Esophagus squamous epithelium (tissue), 5 donors: ENCODE measurements at places on chromosomes 12 and 14.

GRCh38 chr14:59629444-59630287 is 53.1 kb upstream of the CCDC175 start:
- H3K36me3 ChIP-seq: no peaks in the 10 kb centered on the region
- DNase-seq: no peak
- no peaks in the 10 kb centered on the region for H3K4me1 ChIP-seq

DNA sequence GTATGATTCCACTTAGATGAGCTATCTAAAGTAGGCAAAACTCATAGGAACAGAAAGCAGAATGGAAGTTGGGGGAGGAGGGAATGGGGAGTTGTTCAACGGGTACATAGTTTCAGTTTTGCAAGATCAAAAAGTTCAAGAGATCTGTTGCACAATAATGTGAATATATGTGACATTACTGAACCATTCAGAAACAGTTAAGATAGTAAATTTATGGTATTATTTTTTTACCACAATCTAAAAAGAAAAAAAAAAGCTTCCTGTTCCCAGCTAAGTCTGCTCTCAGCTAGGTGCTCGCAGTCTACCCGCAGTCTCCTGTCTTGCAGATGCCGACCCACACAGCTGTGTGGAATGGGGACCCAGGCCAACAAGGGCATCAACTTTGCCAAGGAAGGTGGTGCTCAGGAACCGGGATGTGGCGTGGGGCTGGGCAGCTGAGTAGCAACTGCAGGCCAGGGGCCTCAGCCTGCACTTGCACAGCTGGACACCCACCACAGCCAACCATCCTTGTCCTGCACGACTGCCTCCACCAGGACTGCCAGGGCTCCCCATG is 15.3 kb upstream of the ANO6 start:
- DNase-seq: no peak
- no peak overlapping the region for H3K27ac ChIP-seq
- no peak overlapping the region for H3K4me3 ChIP-seq
- H3K36me3 ChIP-seq: no peaks in the 10 kb centered on the region
- no peaks in the 10 kb centered on the region for H3K27me3 ChIP-seq

GRCh38 chr12:47111392-47111778 is 31.6 kb upstream of the AMIGO2 start:
- no peak overlapping the region for H3K27ac ChIP-seq
- H3K27me3 ChIP-seq: no peaks in the 10 kb centered on the region
- no peak overlapping the region for H3K4me3 ChIP-seq
- no peaks in the 10 kb centered on the region for H3K4me1 ChIP-seq
- no peaks in the 10 kb centered on the region for H3K36me3 ChIP-seq
- no peak for DNase-seq

GRCh38 chr12:121232977-121233627 is 23.2 kb downstream of the P2RX4 start:
- DNase-seq: no peak
- no peaks in the 10 kb centered on the region for H3K27me3 ChIP-seq
- no peak overlapping the region for H3K4me3 ChIP-seq
- peaks cover 67% of the 10 kb centered on the region for H3K36me3 ChIP-seq
- peaks cover 15% of the 10 kb centered on the region for H3K4me1 ChIP-seq

DNA sequence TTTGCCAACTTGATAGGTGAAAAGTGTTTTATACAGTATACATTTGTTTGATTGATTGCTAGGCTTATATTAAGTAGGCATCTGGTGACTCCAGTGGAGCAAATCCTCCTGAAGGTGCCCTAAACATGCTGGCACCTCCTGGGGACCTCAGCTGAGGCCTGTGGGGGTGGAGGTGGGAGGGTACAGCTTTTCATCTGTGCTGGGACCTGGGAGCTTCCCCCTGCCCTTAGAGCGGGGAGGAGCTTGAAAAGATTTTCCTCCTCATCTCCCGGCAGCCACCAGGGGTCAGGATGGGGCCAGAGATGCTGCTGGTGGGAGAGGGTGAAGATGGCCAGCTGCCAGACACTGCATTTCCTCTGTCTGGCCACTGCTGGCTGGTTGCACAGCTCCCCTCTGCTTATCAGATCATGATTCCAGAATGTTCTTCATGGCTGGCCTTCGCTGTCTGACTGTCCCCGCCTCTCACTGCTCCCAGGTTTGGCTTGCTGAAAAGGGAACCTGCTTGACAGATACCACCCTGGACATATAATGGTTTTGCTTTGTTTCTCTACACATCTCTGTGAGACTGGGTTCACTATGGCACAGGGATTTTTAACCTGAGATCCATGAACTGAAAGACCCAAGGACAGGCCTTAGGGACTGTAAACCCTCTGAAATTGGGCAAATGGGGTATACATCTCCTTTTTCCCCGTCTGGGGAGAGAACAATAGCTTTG is 10.5 kb upstream of the JPH4 start:
- no peaks in the 10 kb centered on the region for H3K36me3 ChIP-seq
- no peak overlapping the region for H3K27ac ChIP-seq
- H3K4me3 ChIP-seq: no peak overlapping the region
- H3K27me3 ChIP-seq: no peaks in the 10 kb centered on the region

GRCh38 chr12:16920451-16920850 is 314.5 kb upstream of the LMO3 start:
- no peak overlapping the region for H3K4me3 ChIP-seq
- H3K4me1 ChIP-seq: no peaks in the 10 kb centered on the region
- no peaks in the 10 kb centered on the region for H3K36me3 ChIP-seq
- DNase-seq: no peak

GRCh38 chr12:104079024-104079423 is 14.7 kb downstream of the HCFC2 start:
- no peaks in the 10 kb centered on the region for H3K4me1 ChIP-seq
- no peaks in the 10 kb centered on the region for H3K27me3 ChIP-seq
- no peak overlapping the region for H3K4me3 ChIP-seq

DNA sequence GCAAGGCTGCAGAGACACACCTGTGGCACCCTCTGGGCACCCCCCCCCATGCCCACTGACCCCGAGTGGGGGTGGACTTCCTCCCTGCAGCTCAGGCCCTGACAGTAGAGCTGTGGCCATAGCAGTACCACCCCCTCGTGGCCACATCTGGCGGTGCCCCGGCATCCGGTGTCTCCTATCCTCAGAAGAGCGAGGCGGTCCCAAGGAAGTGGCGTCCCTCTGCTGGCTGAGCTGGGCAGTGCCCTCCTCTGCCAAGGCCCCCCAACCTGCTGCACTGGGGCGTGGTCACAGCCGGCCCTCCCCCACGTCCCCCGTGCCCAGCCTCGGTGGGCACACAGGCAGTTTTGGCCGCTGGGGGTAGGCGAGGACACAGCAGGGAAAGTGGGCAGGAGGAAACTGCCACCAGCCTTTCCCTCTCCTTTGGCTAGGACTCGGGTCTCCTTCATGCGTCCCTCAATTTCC is 6.0 kb upstream of the SLC6A12 start:
- no peaks in the 10 kb centered on the region for H3K36me3 ChIP-seq
- no peak overlapping the region for H3K27ac ChIP-seq

DNA sequence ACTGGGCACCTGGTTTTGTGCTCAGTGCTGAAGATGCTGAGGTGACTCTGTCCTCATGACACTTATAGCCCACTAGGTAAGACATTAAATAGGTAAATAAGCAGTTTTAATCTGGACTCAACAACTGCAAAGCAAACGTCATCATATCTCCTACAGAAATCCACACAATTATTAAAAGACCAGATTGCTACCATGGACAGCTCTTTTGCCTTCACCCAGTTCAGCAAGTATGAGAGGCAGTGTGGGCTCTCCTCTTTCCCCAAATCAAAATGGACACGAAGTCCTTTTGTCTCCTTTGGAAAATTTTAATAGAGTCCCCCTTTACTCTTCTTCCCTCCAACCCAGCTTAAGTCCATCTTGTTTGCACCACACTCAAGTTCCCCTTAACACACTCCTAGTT is 171.1 kb downstream of the RPAP3 start:
- H3K4me3 ChIP-seq: no peak overlapping the region
- H3K36me3 ChIP-seq: no peaks in the 10 kb centered on the region
- no peaks in the 10 kb centered on the region for H3K27me3 ChIP-seq
- no peak overlapping the region for H3K27ac ChIP-seq

DNA sequence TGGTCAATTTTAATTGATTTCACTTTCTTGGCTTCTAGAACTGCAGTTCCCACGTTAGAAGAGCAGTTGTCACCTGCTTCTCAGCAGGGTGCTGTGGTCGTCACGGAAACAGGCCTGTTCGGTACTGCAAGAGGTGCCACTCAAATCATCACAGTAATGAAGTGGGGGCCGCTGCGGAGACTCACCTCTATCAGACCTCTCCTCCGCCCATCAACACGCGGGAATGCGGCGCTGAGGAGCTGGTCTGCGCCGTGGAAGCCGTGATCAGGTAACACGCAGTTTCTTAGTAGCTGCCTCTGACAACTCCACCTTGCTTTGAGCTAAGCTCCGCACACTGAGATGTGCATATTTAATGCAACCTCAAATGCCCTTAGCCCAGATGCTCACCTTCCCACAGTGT is 107.2 kb downstream of the UNC79 start:
- H3K36me3 ChIP-seq: no peaks in the 10 kb centered on the region
- H3K27me3 ChIP-seq: no peaks in the 10 kb centered on the region
- no peak overlapping the region for H3K4me3 ChIP-seq
- H3K4me1 ChIP-seq: no peaks in the 10 kb centered on the region
- no peak overlapping the region for H3K27ac ChIP-seq

- no peak for DNase-seq
- no peak overlapping the region for H3K27ac ChIP-seq
Observed at GRCh38 chr12:107503129-107503855, 182.3 kb upstream of the PWP1 start.

DNA sequence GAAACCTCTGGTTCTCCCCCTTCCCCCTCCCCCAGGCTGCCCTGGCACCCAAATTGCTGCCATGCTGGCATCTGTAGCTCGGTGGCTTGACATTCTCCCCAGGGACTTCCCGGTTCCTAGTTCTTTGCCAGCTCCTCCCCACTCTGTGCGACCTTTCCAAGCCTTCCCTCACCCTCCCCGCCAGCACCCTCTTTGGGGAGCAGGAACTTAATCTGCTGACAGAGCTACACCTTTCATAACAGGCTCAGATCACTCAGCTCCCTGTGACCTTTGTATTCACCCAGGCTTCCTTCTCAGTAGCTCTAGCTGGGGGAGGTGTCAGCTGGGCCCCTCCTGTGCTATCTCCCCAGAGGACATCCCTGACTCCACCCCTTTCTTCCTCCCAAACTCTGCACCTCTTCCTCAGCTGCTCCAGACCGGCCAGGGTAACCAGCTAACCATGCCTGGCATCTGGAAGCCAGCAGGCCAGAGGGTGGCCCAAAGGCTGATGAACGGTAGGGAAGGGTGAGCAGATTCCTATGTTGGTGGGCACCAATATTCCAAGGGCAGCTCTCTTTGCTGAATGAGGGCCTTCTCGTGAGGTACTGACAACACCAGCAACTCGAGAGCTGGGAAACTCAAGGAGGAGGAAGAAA is 1.8 kb upstream of the COX14 start:
- no peak for DNase-seq
- no peak overlapping the region for H3K4me3 ChIP-seq
- H3K36me3 ChIP-seq: no peaks in the 10 kb centered on the region
- H3K27me3 ChIP-seq: no peaks in the 10 kb centered on the region
- peak overlapping the region; percentile 79 for H3K27ac ChIP-seq

- H3K4me3 ChIP-seq: no peak overlapping the region
- H3K27ac ChIP-seq: peak overlapping the region; percentile 93
- peaks cover 67% of the 10 kb centered on the region for H3K4me1 ChIP-seq
Observed at GRCh38 chr14:76920331-76921087, 94.3 kb downstream of the LRRC74A start.

DNA sequence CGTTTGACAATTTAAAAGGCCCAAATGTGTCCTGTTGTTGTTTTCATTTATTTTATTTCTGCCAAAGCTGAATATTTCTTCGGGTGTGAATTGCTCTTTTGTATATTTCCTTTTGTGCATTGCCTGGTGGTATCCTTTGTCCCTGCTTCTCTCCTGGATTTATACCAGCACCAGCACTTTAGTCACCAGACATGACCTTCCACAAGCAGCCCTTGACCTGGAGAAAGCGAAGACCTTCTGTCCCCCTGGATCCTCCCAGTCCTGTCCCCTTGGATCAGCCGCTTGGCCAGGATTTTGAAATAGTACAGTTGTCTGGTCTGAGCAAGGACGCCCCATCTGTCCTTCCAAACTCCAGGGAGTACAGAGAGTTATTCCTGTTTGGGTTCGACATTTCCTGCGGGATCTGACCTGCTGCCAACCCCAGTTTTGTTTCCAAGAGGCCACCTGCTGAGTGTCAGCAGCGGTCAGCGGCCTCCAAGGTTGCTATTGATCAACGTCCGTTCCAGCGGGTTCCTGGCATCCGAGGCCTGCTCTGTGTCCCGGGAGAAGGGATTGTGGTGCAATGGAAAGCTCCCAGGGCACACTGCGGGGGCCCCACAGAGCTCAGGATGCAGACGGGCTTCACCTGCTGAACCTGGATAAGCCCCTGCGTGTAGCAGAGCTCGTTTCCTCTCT is 45.1 kb upstream of the CHGA start:
- no peaks in the 10 kb centered on the region for H3K36me3 ChIP-seq
- DNase-seq: no peak
- H3K4me1 ChIP-seq: peaks cover 8% of the 10 kb centered on the region
- H3K27me3 ChIP-seq: peaks cover 2% of the 10 kb centered on the region

- no peaks in the 10 kb centered on the region for H3K36me3 ChIP-seq
- DNase-seq: no peak
- H3K4me3 ChIP-seq: no peak overlapping the region
- H3K27ac ChIP-seq: no peak overlapping the region
- H3K4me1 ChIP-seq: no peaks in the 10 kb centered on the region
Observed at GRCh38 chr14:60758885-60759284, 24.3 kb downstream of the MNAT1 start.

DNA sequence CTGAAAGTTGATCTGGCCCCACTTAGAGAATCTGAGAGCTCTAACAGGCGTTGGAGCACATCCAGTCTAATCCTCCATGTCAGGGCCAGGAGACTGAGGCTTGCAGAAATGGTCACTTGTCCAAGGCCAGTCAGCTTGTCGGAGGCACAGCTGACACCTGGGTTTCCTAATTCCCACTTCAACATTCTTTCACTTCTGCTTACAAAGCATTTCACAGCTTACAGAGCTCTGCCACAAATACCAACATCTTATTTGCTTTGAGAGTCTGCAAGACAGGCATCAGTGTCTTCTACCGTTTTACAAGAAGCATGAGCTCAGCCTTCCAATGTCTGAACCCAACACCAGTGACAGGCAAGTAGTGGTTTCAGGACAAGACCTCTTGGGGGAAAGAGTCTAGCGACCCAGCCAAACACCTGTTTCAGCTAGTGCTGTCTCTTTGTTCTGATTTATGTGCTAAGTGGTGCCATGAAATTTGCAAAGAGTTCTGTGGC is 31.8 kb downstream of the ISCA2 start:
- no peak for DNase-seq
- H3K27me3 ChIP-seq: no peaks in the 10 kb centered on the region
- H3K27ac ChIP-seq: no peak overlapping the region
- no peak overlapping the region for H3K4me3 ChIP-seq

DNA sequence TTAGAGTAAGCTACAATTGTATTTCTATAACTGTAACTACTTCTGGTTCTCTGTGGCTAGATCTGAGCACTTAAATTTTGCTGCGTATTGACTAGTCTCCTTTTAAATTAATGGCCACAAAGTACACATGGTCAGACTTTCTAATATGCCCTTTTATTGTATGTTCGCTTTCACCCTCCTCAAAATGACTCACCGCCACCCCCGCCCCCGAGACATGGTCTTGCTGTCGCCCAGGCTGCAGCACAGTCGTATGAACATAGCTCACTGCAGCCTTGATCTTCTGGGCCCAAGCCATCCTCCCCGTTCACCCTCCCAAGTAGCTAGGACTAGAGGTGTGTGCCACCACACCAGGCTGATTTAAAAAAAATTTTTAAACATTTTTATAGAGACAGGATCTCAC is 11.8 kb downstream of the MTERF2 start:
- no peak overlapping the region for H3K27ac ChIP-seq
- H3K4me1 ChIP-seq: peaks cover 52% of the 10 kb centered on the region
- no peaks in the 10 kb centered on the region for H3K27me3 ChIP-seq
- DNase-seq: no peak
